ENCODE measurements at places on chromosomes 11 and 22. TPM values are rescaled to one million over a fixed set of nuclear protein-coding genes. Genes with fewer than 3 reads are reported as not detected.

DNA sequence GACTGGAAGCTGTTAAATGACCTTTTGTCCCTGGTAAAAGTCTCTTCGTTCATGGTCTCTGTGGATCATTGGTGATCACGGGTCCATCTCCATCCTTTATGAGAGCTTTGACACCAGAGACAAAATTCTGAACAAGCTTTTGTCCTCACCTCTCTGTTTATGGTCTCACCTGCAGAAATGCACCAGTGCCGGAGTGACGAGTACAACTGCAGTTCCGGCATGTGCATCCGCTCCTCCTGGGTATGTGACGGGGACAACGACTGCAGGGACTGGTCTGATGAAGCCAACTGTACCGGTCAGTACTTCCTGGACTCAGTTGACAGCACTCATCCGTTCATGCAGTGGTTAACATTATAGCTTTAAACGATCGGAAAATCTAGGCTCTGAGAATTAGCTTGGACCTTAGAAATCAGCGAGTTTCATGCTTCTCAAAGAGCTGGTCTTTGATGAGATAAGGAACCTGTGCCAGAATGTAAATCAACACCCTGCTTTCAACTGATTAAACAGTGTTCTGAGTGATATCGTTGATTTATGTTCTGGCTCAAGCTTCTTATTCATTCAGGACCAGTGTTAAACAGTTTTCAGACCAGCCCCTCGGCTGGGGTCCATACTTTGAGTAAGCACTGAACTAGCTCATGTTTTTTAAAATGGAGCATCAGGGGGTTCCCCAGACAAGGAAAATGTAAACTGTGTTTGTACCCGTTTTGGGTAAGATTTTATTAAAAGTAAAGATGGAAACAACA lies 124.5 kb upstream of the SORL1-AS1 start:
- DNase-seq = no peak

DNA sequence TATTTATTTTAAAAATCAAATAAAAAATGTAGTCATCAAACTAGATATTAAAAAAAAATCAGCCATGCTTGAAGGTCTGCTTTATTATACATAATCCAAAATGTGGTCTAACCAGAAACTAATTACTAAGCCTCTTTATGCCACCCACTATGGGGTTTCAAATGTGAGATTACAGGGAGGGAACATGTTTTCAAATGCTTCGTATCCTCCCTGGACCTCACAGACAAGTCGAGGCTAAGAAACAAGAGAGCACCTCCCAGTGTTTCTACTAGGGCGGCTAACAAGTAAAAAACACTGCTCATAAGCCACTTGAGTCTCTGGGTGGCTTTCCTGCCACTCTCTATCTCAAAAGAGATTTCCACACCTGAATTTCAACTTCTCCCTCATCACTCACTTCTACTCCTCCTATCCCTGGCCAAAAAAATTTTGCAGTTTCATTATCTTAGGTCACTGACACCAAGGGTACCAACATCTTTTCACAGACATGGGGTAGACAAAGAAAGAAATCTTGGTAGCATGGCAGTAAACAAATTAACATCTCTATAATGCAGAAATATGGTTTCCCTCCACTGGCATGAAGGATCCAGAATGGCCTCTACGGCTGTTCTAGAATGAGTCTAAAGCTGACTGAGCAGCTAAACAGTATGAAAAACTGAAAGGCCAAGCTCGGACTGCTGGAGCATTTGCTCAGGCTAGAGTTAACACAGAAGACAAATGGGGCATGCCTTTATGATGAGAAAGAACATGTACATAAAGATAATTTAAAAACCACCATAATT lies 50.9 kb downstream of the PITPNB start:
- no peak for DNase-seq

DNA sequence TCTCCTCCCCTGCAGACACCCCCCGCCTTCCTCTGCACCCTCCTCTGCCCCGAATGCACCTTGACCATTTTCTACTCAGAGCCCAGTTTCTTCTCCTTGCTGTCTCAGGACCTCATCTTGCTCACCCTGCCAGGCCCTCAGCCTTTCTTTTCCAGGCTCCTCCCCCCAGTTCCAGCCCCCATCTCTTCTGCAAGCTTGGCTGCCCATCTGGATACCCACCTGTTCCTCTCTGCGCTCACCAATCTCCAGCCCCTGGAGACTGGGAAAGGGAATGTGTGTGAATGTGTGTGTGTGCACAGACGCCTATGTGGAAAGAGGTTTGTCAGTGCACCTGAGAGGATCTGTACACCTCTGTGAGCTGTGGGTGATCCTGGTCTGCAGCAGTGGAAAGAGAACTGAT lies 36.4 kb downstream of the SLC22A12 start:
- no peak for DNase-seq

DNA sequence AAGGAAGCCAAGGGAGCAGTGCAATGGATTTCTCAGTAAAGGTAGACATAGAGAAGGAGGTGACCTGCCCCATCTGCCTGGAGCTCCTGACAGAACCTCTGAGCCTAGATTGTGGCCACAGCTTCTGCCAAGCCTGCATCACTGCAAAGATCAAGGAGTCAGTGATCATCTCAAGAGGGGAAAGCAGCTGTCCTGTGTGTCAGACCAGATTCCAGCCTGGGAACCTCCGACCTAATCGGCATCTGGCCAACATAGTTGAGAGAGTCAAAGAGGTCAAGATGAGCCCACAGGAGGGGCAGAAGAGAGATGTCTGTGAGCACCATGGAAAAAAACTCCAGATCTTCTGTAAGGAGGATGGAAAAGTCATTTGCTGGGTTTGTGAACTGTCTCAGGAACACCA lies 6.6 kb downstream of the TRIM22 start:
- no peak for DNase-seq

GRCh38 chr22:19818324-19819207 lies 36.1 kb downstream of the GNB1L start:
- no peak for DNase-seq

DNA sequence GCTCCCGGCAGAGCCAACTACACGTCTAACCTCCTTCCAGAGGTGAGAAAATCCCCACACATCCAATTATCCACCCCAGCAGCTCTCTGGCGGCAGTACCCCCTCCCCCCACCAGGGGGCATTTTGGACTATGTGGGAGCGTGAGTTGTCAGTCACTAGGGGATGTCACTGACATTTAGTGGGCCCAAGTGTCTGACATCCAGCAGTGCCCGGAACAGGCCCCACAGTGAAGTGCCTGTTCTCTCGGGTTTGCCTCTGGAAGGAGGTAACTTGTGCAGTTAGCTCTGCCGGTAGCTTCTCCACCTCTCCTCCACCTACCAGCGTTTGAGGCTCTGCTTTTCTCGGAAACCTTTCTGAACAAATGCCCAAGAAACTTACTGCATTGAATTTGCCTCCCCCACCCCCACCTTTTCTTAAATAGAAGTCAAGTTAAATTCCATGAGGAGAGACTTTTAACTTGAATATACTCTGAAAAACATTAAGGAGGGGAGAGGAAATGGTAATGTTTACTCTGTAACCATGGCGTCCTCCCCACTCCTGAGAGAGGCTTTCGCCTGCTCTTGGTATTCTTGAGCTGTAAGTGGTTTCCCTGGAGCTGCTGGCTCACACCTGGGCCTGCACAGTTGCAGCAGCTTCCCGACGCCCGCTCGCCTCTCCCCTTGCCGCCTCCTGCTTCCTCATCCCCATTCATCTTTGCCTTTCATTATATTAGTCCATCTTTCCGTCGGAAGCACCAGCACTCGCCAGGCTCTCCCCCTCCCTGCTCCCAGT lies 112.8 kb downstream of the WNT7B start:
- DNase-seq = peak; percentile 84

The ANO3 gene
- 0.05 TPM for total RNA-seq
